ENCODE measurements at places on chromosomes 2 and 18.

DNA sequence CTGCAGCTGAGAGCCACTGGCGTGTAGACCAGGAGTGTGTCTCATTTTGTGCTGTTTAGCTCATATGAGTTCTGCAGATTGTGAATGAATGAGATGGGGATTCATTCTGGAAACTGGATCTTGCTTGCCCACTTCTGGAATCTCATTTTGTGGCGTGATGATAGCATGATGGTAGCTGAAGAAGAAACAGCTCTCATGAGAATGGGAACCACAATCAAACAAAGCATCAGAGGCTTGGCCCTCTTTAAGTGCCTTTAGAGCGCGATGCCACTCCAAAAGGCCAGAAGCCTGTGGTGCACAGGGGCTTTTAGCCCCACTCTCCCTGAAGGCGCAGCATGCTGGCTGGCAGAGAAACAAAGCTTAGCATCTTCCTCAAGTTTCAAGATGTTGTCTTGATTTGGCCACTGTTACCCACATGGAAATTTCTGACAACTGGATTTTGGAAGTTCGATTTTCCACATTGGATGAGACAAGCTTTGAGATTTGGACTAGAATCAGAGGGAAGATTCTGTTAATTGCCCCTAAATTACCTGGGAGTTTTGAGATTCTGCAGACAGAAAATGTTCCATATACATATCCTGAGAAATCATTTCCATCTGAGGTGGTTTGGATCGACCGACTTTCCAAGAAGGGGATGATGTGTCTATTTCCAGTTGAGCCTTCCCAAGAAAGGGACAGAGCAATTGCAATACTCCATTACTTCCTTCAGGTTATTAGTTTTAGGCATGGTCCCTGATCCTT lies 234.5 kb downstream of the VAPA start:
- DNase-seq, result no peak

GRCh38 chr2:218024871-218025270 lies 22.1 kb upstream of the TNS1 start:
- peak; percentile 10 for DNase-seq

- DNase-seq, result no peak
These were observed 96.0 kb upstream of the RIOK3 start for GRCh38 chr18:23356915-23357601.

GRCh38 chr2:105405291-105405690 lies 6.4 kb upstream of the FHL2 start:
- DNase-seq, result no peak

DNA sequence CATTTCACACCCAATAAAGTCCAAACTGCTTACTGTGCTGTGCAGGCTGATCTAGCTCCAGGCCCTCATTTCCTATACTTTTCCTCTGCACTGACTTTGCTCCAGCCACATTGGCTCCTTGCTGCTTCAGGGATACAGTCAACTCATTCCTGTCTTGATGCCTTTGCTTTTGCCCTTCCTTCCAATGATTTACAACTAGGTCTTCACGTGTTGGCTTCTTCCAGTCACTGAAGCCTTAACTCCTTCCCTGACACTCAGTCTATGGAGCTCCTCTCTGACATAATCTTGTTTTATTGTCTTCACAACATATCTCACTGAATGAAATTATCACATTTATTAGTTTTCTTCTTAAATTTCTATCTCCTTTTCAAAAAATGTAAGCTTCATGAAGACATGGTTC lies 16.9 kb upstream of the C18orf32 start:
- DNase-seq, result no peak

DNA sequence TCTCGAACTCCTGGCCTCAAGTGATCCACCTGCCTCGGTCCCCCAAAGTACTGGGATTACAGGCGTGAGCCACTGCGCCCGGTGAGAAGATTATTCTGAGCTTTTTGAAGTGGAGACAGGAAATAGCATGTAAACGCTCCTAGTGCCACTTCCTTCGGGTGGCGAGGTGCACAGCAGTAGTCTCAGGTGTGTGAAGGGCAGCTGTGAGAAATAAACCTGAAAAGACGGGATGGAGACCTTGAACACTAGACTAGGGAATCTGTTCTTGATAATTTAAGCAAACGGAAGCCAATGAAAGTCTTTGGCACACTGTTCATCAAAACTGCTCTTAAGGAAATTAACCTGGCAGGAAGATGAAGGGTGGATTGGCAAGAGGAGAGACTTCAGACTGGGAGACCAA lies 439 bp upstream of the PLEKHH2 start:
- DNase-seq, result no peak

DNA sequence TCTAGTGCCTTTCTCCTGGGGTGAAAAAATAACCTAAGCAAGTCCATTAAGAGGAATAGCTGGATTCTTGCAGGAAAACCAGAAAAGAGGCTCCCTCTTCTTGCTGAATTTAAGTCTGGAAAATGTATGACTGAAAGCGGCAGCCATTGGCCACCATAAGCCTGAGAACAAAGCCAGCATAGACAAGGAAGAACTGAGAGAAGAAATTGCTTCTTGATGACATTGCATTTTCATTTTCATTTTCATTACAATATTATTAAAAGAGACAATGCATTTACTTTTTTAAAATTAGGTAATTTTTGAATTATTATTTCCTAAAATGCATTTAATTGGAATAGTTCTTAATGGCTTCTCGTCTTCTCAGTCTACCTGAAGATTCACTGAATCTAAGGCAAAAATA lies 1157.5 kb upstream of the ZEB2 start:
- DNase-seq, result no peak

DNA sequence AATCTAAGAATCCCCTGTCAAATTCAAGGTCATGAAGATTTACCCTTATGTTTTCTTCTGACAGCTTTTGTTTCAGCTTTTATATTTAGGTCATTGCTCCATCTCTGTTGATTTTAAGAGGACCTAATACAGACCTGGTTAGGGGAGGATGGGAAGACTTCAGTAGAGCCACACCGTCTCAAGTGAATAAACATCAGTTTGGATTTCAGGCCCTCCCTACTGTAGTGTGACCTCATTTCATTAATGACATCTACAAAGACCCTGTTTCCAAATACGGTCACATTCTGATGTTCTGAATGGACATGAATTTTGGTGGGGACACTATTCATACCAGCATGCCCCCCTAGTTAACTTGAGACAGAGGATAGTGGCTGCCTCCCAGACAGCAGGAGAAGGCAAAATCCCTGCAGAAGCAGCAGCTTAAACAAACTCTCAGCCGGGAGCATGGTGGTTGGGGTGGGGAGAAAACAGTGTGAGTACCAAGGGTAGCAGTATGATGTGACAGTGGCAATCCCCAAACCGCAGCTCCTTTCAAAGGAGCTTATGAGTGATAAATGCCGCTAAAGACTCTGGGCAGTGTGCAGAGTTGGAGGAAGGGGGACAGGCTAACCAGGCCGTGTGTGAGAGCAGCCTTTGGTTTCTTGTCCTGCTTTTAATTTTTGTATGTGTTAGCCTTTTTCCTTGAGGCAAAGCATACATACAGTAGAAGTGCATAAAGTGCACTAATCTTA lies 65.9 kb upstream of the TNP1 start:
- DNase-seq, result no peak
